ENCODE measurements at places on chromosomes 5 and 9.

DNA sequence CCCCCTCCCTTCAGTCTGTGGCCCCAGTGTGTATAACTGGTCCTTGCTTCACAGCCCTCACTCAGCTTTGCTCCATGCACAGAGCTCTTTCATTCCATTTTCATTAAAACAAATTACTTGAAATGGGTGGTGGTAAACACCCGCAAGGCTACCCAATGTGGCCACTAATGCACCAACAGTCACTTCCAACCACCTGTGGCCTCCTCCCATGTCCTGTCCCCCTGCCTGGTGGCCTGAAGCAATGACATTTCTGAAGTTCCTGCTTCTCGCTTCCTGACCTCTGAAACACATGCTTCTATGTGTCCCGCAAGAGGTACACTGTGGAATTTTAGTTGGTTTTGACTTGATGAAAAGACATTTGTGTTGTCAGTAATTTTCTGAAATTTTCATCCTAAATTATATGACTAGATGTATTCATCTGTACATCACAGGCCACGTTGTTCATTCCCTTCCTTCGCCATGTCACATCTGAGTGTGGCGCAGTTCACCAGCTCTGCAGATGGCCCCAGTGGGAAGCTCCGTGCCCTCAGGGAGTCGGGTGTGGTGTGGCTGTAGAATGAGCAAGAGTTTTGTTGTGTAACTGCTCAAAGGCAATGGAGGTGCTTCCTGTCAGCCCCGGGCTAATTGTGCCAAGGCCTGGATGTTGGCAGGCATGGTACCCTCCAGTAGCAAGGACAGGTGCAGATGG lies 9.6 kb downstream of the ROPN1L start:
- ATAC-seq = no peak

- ATAC-seq = peak; percentile 53
Measured at GRCh38 chr5:115733607-115734006, 82.9 kb downstream of the CDO1 start.

DNA sequence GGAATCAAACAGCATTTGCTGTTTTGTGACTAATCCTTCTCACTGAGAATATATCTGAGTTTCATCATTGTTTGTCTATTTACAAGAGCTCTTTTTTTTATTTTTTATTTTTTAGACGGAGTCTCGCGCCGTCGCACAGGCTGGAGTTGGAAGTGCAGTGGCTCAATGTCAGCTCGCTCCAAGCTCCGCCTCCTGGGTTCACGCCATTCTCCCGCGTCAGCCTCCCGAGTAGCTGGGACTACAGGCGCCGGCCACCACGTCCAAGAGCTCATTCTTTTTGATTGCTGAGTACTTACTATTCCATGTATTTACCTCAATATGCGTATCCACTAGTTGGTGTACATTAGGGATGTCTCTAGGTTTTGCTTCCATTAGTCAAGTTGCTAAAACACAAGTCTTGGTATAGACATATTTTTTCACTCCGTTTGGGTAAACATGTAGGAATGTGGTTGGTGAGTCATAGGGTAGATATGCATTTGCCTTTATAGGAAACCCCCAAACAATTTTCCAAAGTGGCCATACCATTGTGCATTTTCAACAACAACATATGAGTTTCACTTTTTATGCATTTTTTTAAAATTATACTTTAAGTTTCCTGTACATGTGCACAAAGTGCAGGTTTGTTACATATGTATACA lies 1005.0 kb upstream of the CDH10 start:
- ATAC-seq = no peak

DNA sequence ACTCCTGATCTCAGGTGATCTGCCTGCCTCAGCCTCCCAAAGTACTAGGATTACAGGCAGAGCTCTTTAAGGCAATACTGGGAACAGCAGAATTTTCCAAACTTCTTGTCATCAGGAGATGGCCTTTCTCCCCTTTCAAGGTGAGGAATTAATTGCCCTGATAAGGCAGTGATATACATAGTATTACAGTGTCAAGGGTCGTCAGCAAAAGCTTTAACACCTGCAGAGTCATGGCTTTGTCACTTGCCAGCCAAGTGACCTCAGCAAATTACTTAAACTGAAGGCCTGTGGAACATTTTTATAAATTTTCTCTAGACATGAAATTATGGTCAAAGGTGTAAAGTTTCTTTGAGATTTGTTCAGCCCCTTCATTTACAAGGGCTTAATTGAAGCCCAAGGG lies 59.5 kb downstream of the FBXO38 start:
- ATAC-seq = no peak

- ATAC-seq = no peak
Measured at GRCh38 chr5:131064669-131065371, 100.2 kb downstream of the HINT1 start.

GRCh38 chr9:89442501-89442978 lies 55.4 kb downstream of the SEMA4D start:
- ATAC-seq = peak; percentile 69

- no peak for ATAC-seq
Measured at GRCh38 chr9:84924266-84924665, 254.7 kb downstream of the NTRK2 start.

- no peak for ATAC-seq
Measured at GRCh38 chr5:75320371-75320770, 16.6 kb upstream of the HMGCR start.

GRCh38 chr9:71384343-71384742 lies 262.9 kb upstream of the TRPM3 start:
- no peak for ATAC-seq

DNA sequence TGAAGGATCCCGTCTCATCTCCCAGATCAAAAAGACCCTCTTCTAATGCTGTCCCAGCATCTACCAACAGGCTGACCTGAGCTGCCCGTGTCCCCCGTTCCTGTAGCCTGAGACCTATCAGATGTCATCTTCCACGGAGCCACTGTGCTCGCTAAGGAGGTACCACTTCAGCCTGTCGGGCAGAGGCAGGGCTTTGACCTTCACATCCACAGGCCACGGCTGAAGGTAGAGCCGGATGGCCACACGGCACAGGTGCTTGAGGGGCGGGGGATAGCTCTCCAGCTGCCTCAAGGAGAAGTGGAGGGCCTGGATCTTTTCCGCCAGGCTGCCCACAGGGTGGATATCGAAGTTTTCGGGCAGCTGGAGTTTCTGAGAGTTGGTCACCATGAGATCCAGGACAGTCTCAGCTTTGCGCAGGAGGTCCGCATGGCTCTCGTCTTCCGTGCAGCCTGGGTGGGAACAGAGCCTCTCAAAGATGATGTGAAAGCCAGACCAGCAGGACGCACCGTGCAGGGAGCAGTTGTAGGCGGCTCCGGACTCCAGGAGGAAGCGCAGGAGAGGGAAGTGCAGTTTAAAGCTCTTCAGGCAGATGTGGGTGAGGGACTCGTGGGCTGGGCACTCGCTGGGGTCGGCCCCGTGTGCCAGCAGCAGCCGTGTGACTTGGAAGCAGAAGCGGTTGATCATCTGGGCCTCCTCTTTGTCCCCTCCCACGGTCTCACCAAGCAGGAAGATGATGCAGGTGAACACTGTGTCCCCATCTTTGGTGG lies 4.1 kb downstream of the ASB6 start:
- ATAC-seq = no peak

GRCh38 chr5:60360355-60360754 lies 339.6 kb downstream of the DEPDC1B start:
- no peak for ATAC-seq

GRCh38 chr5:163105456-163105855 lies 331.9 kb upstream of the CCNG1 start:
- no peak for ATAC-seq

- no peak for ATAC-seq
Measured at GRCh38 chr5:14750712-14751111, 86.2 kb downstream of the OTULIN start.

DNA sequence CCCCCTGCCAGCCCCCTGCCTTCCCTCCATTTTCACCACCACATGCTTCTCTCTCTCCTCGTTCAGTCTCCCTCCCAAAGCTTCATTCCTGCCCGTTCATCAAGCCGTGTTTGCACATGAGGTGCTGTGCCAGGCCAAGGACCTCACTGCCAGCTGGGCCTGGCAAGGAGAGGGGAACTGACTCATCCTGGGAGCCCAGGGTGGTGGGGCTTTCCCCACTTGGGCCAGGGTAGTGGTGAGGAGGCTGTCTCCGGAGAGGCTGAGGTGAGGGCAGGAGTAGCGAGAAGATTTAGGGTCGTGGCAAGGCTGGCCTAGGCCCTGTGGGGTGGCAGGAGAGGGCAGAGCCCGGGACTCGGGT lies 30.4 kb upstream of the NOTCH1 start:
- peak; percentile 84 for ATAC-seq

- ATAC-seq = no peak
Measured at GRCh38 chr9:16153221-16153620, 600.4 kb downstream of the CCDC171 start.

- ATAC-seq = no peak
Measured at GRCh38 chr5:8923526-8923925, 622.3 kb downstream of the SEMA5A start.

DNA sequence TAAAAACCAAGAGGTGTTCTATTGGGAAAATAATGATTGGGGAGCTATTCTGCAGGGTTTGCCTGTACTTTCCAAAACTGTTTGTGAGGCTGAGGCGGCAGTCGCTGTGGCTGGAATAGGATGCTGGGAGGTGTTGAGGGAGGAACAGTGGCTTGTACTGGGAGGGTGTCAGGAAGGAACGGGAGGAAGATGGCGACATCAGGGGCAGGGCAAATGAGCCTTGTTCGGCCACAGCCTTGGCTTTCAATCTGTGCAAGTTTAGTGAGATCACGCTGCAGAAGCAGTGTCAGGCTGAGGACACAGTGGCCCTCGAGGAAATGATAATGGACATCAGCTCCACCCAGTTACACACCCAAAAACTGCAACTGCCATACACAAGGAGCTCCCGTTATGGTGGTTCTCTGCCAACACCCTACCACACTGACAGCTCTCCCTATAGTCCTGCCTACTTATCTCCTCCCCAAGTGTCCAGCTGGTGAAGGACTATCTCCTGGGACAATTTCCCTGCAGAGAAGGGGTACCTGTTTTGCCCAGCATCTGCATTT lies 27.3 kb downstream of the KIF2A start:
- ATAC-seq = no peak

GRCh38 chr9:20593105-20593504 lies 29.2 kb downstream of the MLLT3 start:
- ATAC-seq = no peak

DNA sequence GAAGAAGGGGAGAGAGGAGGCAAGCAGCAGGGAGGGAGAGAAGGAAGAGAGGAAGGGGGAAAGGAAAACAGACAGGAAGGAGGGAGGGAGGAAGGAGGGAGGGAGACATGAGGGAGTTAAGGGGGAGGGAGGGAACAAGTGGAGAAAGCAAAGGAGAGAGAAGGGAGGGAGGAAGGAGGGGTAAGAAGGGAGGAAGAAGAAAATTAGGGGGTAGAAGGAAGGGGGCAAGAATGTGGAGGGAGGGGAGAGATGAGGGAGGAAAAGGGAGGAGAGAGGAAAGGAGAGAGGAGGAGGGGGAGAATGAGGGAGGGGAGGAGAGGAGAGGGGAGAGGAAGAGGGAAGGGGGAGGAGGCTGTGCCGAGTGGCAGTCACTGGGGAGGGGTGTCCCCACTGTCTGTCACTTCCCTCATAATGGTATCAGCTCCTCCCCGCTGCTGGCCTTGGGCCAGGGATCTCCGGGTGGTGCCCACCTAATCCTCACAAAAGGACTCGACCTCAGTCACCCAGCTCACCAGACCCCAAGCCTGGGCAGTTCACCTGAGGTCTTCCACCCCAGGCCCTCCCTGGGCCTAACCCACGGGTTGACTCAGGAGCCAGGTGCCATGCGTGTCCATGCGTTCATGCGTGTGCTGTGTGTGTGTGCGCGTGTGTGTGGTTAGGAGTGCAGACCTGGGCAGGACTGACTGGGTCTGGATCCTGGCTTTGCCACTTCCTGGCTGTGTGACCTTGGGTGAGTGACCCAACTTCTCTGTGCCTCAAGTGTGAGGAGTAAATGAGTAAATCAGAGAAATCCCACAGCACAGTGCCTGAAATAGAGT lies 18.1 kb downstream of the C9orf50 start:
- peak; percentile 37 for ATAC-seq

GRCh38 chr9:108150736-108151586 lies 661.4 kb upstream of the KLF4 start:
- no peak for ATAC-seq

- ATAC-seq = no peak
Measured at GRCh38 chr9:129322641-129323375, 144.7 kb upstream of the IER5L start.

DNA sequence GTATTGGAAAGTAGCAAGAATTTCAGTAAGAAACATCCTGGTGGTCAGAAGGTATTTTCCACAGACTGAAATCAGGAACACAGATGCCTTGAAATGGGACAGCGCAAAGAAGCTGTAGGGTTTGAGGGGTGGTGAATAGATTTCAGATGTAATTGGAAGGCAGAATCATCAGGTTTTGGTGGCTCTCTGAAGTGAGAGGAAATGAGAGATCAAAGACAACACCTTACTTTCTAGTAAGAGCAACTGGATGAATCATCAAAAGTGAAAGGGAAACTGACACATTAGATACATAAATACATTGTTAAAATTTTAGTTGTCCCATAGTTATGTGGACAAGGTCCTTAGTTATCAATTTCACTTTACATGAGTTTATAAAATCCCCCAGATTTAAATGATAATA lies 188.2 kb upstream of the SLC27A6 start:
- ATAC-seq = no peak

DNA sequence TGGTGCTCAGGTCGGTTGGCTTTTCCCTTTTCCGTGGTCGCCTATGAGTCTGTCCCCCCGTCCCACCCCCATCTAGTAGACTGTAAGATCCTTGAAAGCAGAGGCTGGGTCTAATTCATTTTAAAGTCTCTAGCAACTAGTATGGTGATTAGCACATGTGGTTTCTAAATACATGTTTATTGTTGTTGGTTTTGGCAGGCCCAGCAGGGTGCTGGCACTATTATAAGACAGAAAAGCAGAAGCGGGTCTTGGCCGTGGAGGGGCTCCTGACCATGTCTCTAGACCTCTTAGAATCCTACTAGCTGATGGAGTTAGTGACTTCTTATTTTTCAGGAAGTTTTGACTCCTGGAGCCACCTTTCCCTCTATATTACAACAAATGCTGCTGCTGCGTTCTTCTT lies 61.5 kb upstream of the TNFSF8 start:
- no peak for ATAC-seq

DNA sequence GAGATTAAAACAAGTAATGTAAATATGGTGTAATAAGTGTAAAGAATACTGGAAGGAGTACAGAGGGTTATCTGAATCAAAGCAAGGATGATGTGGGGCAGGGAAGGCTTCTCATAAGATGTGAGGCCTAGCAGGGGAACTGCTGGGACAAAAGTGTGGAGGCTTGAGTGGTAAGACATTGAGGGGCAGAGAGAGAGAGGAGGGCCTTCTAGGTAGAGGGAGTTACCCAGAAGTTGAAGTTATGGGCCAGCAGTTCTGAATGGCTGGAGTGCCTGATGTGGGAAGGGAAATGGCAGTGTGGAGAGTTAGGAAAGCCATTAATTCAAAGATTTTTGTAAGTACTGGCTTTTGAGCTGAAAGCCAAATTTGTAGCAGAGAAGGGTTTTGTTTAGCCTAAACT lies 36.8 kb downstream of the CPEB4 start:
- ATAC-seq = no peak

- ATAC-seq = no peak
Measured at GRCh38 chr5:5685737-5686136, 263.3 kb downstream of the ICE1 start.

GRCh38 chr5:54443270-54443669 lies 12.2 kb upstream of the HSPB3 start:
- ATAC-seq = no peak

GRCh38 chr5:14582797-14583137 lies 1.2 kb downstream of the OTULINL start:
- ATAC-seq = no peak

Data from stimulated activated memory B cell treated with anti-CD40 and anti-IgM and Interleukin-4, amounts not matched to agents 10 μg/mL and 1 μg/mL and 100 μg/mL, for 72 hours (primary cell).